ENCODE measurements at places on chromosomes 12 and 14. TPM values are rescaled to one million over a fixed set of nuclear protein-coding genes. Genes with fewer than 3 reads are reported as not detected.

PTHLH gene
- 1.2 TPM for polyA plus RNA-seq

DNA sequence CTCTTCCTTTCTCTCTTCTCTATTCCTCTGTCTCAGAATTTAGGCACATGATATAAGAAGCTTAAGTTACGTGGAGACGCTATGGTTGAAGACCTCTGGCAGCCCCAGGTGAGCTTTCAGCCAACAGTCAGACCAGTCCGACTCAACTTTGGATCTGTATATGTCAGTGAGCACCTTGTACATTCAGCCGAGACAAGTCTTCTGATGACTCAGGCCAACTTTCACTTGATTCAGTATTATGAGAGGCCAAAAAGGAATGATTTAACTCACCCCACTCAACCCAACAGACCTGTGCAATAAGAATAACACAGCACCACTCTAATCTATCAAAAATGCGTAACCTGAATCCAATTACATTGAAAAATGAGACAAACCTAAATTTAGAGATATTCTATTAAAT is 47.5 kb upstream of the FOXG1 start:
- DNase-seq, result no peak

GRCh38 chr12:101782273-101782731 is 43.0 kb upstream of the SYCP3 start:
- no peak for DNase-seq

DNA sequence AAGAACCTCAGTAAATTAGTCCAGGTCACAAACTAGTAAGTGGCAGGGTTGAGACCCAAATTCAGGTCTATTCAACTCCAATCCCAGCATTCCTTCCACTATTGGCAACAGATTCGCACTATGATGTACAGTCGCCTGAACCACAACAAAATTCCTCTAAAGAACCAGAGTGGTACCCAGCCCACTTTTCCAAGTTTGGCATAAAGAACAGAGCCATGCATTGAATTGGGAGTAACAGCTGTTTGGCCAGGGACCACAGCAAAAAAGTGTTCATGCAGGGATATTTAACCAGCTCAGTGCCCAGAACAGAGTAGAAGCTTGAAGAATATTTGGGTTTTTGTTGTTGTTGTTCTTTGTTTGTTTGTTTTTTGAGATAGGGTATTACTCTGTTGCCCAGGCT is 9.7 kb downstream of the TC2N start:
- no peak for DNase-seq

DNA sequence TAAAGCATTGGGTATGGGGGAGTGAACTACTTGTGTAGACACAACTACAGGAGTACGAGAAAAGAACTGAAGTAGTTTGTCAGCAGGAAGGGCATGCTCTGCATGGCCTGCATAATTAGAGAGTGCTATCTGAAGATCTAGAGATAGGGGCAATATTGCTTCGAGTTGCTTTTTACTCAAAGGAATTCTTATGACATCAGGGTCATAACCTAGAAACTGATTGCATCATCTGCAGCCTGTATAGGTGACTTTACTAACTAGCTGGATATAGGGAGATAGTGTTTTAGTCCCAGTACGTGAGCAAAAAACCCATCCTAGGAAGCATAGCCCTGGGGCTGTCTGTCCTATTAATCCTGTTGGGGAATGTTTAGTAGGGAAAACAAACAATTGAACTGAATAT is 39.8 kb downstream of the TMTC3 start:
- DNase-seq, result no peak

NUDT14 gene
- polyA plus RNA-seq, result 39.6 TPM

DNA sequence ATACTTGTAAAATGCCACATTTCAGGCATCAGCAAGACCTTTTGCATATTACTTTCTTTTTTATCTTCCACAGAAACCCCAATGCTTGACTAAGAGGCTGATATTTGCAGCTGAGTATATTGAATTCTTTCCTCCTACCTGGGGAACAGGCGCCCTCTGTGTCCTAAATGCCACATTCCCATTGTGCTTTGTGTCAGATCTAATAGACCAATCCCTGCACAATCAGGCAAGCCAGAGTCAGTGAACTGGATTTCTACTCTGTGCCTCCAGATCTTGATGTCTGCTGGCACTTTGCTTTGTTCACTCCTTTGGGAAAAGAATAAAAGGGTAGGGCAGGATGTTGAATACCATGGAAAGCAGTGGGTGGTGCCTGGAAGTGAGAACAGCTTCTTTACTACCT is 22.4 kb upstream of the TAS2R42 start:
- DNase-seq, result no peak

- no peak for DNase-seq
Measured at GRCh38 chr12:95205685-95206084, 11.6 kb downstream of the FGD6 start.

- no peak for DNase-seq
Measured at GRCh38 chr12:130116791-130117190, 45.5 kb upstream of the FZD10 start.

ATXN3 gene
- polyA plus RNA-seq, result 34.6 TPM

GRCh38 chr14:59481871-59482540 is 2.2 kb downstream of the L3HYPDH start:
- DNase-seq, result no peak

- no peak for DNase-seq
Measured at GRCh38 chr12:19574601-19575000, 135.3 kb downstream of the AEBP2 start.

CLEC2B gene
- 3.1 TPM for polyA plus RNA-seq

DNA sequence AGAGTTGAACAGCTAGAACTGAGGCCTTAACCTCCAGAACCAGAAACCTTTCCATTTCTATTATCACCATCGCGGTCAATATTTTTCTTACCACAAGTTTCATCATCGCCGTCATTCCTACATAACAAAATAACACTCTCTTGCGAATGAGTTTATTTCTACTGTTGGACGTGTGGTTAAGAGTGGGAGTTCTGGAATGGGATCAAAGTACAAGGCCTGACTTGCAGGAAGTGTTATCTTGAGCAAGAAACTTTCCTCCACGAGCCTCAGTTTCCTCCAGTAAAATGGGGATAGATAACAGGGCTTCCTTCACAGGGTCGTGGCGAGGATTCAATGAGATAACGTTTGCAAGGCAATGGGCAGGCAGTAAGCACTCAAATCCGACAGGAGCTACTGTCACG is 652 bp downstream of the SART3 start:
- DNase-seq, result no peak

CIT gene
- 19.1 TPM for polyA plus RNA-seq

KRT1 gene
- 0.11 TPM for polyA plus RNA-seq

Data from renal cortex interstitium (tissue), 15 donors.